Stimulated activated CD8-positive, alpha-beta memory T cell treated with anti-CD3 and anti-CD28 coated beads, Interleukin-4, amount 100 ng/mL, for 1 hour (primary cell): ENCODE measurements at places on chromosomes 4 and X.

GRCh38 chr4:41465146-41465761 is 72.7 kb upstream of the LIMCH1 start:
- no peak for DNase-seq

- no peak for DNase-seq
Observed at GRCh38 chrX:25674776-25675175, 463.4 kb upstream of the MAGEB18 start.

GRCh38 chr4:23041501-23041900 is 348.8 kb downstream of the GBA3 start:
- no peak for DNase-seq

DNA sequence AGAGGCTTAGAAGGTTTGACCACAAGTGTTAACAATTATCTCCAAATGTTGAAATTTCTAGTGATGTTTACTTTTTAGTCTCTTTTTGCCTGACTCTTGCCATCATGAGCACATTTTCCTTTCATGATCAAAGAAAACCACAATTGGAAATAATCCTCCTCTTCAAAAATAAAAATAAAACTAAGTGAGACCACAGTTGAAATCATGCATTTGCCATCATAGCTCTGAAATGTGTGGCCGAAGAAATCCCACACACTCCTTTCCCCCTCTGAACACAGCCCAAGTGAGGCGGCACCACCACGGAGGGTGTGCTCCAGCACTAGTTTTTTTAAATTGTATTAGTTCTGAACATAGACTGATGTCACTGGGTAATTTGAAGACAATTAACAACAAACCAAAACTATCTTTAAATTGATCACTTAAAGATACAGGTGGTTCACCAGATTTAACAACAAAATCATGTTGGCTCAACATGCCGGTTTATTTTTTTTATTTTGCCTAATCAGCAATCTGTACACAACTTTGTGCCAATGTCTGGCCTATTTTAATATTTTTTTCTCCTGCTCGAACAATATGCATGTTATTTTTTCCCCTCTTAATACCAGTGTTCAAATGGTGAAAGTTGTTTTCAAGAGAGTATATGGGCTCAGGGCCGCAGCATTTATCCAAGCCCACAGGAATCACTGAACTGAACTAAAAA is 17.6 kb downstream of the APBB2 start:
- no peak for DNase-seq

DNA sequence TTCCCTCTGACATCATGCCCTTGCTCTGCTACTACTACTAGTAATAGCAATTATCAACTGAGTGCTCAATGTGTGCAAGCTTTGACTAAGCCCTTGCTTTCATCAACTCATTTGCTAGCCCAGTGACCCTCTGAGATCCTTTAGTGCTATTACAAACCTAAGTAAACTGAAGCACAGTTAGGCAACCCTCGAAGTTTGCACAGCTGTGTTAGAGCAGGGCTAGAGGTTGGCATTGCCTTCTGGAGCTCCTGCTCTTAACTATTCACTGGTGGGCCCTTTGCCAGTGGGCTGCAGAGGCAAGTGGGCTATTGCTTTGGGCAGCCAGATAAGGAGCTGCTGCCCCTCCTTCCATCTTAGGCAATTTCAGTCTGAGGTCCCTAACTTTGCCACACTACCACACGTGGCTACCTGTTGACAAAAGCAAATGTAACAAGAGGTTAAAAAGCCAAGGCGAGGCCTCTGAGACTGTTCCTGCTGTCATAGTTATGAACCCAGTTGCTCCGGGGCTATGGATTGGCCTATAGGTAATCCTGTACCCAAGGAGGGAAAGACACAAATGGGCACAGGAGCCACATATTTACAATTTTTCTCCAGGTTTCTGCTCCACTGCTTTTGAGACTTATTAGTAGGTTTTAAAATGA is 41.5 kb upstream of the ANKRD50 start:
- DNase-seq = no peak

- DNase-seq = no peak
Observed at GRCh38 chr4:176726803-176727202, 65.9 kb downstream of the VEGFC start.

GRCh38 chrX:110563282-110563681 is 204.6 kb downstream of the RTL9 start:
- DNase-seq = no peak

GRCh38 chrX:48569958-48570357 is 4.3 kb upstream of the RBM3 start:
- no peak for DNase-seq

DNA sequence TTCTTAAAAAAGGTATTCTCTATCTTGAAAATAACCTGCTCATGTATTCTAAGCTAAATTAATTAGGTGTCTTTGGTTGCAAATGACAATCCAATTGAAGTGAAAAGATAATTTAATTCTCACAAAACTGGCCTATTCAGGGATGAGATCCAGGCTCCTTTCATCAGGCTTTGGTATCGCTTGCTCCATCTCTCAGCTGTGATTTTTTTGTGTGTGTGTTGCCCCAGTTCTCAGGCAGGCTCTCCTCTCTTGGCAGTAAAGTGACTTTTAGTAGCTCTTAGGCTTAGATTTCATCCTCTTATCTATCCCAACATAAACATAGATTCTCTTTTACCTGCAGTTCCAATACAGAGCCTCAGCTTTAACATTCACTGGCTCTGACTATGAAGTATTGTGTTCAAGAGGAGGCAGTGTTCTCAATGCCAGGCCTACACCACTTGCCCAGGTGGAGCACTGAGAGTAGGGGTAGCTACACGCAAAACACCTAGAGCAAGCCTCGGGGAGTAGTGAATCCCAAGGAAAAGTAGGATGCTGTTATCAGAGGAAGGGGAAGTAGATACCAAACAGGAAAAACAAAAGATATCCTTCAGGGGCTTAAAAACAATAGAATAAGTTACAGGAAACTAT is 392.4 kb upstream of the ATOH1 start:
- no peak for DNase-seq

GRCh38 chr4:6281436-6282313 is 12.0 kb downstream of the WFS1 start:
- DNase-seq = no peak

GRCh38 chrX:118853596-118853995 is 30.0 kb downstream of the ZCCHC12 start:
- no peak for DNase-seq

DNA sequence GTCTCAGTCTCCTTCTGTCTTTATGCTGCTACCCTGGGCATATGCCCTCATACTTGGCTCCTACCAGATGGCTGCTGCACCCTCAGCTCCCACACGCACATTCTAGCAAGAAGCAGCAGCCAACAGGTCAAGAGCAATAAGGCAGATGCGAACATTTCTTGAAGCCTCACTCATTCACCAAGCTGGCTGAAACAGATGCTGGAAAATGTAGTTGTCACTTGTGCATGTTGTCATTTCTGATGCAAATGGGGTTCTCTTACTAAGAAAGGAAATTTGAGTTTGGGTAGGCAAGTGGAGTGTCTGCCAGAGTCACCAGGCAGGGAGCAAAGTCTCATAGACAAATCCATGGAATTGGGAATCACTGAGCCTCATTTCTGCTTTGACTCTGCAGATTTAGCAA is 57.4 kb upstream of the SORBS2 start:
- DNase-seq = no peak

GRCh38 chrX:130623518-130623917 is 221.7 kb downstream of the RBMX2 start:
- no peak for DNase-seq

DNA sequence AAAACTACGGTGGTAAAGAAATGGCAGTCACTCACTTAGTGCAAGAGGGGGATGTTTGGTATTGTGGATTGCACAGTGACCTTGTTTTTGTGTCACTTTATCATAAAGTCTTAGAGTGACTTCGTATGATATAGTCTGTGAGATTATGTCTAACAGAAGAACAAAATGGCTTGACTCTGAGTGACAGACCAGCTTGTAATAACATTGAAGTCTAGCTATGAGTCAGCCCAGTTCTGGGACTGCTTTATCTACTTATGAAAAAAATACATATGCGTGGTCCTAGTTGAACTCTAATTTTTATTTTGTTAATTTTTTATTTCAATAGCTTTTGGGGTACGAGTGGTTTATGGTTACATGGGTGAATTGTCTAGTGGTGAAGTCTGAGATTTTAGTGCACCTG is 20.0 kb downstream of the DCLK2 start:
- DNase-seq = no peak

DNA sequence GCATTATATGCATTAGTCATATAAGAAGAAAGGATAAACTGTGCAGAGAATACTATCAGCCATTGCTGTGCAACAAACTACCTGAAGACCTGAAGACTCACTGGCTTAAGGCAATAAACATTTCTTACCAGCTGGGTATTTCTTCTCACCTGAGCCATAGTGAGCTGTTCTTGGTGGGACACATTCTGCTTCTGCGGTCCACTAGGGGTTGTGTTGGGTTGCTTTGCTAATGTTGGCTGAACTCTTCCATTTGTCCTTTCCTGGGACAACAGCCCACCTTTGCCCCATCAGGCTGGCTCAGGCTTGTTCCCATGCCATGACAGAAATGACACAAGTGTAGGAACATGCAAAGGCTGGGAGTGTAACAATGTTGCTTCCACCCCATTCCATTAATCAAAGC is 388.6 kb downstream of the PCDH7 start:
- no peak for DNase-seq

- no peak for DNase-seq
Observed at GRCh38 chr4:36029951-36030350, 214.4 kb downstream of the ARAP2 start.

DNA sequence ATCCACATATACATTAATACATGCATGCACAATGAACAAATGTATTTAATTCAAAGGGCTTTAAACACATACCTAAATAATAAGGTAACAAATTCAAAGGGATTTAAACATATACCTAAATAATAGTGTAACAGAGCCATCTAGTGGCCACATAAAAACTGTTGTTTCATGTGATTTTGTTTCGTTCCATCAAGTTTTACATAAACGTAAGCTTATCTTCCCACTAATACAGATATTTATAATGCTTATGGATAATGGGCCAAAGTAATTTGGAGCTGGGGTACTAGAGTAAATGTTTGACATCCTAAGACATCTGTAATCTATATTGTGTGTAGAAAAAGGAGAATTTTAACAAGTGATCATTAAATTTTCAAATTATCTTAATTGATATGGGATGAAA is 82.3 kb downstream of the PRSS12 start:
- no peak for DNase-seq

DNA sequence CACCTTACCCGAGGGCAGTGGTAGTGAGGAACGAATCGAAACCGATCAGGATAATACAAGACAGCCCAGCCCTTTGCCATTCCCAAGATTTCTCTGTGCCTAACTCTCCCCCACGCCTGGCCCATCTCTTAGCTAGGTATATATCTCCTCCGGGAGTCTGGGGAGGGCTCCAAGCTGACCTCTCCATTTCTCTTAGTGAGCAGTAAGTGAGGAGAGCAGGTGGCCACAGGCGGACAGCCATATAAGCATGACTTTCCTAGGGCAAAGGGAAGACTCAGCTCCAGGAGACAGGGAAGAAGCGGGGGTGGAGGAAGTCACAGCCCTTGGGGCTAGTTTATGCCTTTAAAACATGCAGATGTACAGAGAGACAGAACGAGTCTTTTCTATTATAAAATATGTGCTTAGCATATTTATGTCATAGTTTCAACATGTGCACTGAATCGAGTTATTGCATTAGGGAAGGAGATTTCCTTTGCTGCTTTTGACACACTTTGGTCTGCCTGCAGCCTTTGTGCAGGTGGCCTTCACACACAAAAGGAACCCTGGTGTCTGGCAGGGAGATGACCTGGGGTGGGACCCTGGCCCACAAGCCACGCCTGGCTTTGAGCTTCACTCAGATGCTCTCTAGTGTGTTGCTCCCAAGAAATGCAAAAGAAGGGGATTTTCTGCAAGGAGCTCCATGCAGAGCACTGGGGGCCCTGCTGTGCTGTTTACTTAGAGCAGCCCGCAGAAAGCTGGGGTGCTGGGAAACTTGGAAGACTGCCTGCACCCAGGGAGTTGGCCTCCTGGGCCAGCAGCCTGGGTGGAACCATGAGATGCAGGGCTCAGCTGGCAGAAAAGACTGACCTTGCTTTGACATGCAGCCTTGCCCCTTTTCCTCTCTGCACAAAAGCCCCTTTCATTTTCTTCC is 613.3 kb downstream of the BCOR start:
- DNase-seq = no peak

GRCh38 chr4:73704314-73705055 is 35.9 kb upstream of the CXCL8 start:
- no peak for DNase-seq

DNA sequence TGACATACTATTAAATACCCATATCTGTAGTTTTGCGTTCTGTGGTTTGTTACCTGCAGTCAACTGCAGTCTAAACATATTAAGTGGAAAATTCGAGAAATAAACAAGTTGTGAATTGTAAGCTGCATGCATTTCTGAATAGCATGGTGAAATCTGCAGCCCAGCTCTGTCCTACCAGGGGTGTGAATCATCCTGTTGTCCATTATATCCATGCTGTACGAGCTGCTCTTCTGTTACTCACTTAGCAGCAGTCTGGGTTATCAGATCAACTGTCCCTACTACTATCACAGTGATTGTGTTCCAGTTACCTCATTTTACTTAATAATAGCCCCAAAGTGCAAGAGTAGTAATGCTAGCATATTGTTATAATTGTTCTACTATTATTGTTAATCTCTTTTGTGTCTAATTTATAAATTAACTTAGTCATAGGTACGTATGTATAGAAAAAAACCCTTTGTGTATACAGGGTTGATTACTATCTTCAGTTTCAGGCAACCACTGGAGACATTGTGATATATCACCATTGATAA is 173.7 kb upstream of the FAT4 start:
- no peak for DNase-seq

DNA sequence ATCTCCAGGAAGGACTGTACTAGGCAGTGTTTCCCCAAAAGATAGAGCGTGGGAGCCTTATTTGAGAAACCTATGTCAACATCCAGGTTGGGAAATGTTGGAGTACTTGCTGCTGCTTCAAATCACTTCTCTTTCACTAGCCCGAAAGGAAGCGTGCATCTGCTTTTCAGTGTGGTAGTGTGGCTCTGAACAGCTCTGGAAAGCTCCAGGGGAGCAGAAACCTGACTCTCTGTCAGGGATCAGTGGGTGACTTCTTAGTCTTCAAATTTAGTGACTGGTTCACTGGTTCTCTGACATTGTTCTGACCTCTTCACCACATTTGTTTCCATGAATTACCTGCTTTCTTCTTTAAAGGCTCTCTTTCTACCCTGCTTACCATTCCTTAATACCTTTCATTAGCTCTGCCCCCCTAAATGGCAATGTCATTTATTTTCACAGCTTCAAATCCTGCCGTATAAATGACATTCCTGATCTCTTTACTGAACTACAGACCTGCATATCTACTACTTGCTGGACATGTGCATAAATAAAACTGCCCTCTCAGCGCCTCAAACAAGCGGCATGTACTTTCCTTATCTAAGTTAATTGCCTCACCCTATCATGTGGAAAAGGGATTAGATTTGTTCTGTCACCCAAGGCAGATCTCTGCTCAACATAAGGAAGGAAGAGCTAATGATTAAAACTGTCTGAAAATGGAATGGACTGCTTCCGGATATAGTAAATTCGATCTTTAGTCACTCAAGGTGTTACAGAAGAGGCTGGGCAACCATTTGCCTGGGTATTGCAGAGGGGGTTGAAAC is 37.0 kb downstream of the DLG3 start:
- DNase-seq = no peak

GRCh38 chr4:13656569-13657405 is 29.3 kb upstream of the BOD1L1 start:
- peak; percentile 39 for DNase-seq

- no peak for DNase-seq
Observed at GRCh38 chrX:9902656-9903055, 64.5 kb upstream of the CLDN34 start.

- no peak for DNase-seq
Observed at GRCh38 chr4:169136796-169137557, 126.9 kb upstream of the CBR4 start.
